ENCODE measurements at places on chromosomes 5 and 9.

- DNase-seq, result no peak
These were observed 91.4 kb downstream of the TMEM167A start for GRCh38 chr5:82985763-82986162.

DNA sequence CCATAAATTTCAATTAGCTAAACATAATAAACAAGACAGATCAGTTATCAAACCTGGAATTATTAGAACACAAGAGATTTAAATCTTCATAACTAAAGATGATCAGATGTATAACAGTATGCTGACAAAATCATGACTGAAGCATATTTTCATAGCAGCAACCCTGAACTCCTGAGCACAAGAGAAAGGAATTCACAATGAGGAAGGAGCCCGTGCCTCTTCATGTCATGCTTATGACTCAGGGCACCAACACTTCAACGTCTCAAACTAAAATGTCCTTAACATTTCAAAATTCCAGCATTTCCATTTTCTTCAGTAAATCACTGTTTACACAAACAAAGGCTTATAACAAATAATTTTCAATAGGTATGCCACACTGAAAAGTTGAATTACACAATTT is 6.7 kb downstream of the AP3B1 start:
- no peak for DNase-seq

DNA sequence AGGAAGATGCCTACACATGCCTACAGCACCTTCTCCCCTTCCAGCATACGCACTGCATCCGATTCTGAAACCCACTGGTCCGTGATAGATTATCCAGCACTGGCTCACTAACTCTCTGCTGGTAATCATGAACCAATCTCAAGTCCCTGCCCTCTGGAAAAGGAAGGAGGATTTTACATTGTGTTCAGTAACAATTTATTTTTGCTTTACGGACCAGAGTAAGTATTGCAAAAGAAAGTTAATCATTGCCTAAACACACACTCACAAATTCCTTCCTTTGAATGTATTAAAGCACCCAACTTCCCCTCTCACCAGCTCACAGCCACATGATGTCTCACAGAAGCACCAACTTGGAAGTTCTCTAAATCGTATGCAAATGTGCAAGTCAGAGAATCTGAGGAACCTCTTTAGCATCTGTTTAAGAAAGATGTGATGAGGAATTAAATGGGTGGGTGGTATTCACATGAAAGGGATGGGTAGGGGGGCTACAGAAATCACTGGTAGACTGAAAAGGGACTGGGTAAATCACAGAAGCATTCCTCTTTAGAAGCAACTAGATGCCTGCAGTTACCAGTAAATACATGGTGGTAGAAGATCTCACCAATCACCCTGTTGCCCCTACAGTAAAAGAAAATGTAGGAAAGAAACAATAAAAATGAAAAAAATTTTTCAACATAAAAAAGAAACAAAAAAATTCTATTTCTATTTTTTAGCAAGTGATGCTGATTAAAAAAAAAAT is 8.4 kb downstream of the GNAQ start:
- no peak for DNase-seq

GRCh38 chr5:4703931-4704458 is 436.1 kb upstream of the ADAMTS16 start:
- no peak for DNase-seq

DNA sequence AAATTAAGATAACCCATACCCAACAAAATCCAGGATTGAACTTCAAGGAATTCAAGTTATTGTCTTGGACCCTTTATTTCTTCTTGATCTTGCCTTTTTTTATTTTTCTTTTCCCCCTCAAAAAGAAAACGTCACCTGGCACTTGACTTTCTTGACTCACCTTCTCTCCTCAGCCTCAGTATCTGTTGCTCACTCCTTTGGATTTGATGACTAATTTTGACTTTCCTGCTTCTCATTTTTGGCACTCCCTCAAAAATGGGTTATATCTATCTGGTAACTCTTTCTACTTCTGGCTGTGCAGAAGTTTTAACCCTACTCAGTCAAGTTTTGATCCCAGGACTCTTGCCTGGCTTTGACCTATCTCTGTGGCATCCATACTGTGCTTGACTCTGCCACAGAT is 66.6 kb upstream of the SPATA31D4 start:
- no peak for DNase-seq

- DNase-seq, result no peak
These were observed 12.4 kb upstream of the SHC3 start for GRCh38 chr9:89191004-89191403.

DNA sequence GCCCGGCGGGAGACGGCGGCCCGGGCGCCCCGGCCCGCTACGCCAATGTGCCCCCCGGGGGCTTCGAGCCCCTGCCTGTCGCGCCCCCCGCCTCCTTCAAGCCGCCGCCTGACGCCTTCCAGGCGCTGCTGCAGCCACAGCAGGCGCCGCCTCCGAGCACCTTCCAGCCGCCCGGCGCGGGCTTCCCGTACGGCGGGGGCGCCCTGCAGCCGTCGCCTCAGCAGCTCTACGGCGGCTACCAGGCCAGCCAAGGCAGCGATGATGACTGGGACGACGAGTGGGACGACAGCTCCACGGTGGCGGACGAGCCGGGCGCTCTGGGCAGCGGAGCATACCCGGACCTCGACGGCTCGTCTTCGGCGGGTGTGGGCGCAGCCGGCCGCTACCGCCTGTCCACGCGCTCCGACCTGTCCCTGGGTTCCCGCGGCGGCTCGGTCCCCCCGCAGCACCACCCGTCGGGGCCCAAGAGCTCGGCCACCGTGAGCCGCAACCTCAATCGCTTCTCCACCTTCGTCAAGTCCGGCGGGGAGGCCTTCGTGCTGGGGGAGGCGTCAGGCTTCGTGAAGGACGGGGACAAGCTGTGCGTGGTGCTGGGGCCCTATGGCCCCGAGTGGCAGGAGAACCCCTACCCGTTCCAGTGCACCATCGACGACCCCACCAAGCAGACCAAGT is 723 bp downstream of the SNX18 start:
- DNase-seq, result peak; percentile 46

GRCh38 chr9:92359394-92359995 is 33.7 kb downstream of the CENPP start:
- DNase-seq, result no peak

DNA sequence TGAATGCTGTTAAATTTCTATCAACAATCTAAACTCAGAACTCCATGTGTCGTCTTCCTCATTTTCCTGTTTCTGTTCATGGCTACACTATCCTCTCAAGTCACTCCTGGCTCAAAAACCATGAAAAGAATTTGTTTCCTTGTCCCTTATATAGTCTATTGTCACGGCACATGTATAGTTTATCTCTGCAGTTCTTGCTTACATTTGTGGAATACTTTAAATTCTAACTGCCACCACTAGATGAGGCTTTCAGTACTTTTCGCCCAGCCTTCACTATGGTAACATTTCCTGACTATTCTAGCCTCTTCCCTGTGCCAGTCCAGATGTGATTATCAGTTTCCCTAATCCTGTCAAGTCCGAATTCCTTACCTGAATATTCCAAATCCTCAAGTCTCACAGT is 34.6 kb downstream of the PKD2L2 start:
- DNase-seq, result no peak

DNA sequence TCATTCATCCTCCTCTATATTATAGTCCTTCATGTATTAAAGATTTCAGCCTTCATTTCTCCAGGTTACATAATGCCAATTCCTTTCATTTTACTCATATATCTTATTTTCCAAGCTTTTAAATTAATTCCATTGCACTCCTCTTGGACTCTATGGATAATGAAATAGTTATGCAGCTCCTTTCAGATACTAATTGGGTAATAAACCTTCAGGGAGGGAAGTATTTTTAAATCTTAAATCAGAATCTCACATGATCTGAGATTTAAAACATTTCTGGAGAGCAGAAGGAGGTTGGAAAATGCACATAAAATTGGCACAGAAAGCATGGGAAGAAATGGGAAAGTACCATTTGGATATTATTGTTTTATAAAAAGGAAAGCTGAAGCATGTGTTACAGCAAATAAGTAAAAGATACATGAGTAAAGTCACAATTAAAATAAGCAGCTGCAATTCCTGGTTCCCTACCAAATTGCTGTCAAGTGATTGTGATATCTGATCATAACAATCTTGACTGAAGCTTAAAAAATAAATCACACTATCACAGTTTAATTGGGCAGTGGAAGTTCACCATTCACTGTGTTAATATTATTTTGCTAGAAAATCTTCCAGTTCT is 257.9 kb upstream of the NREP start:
- DNase-seq, result no peak

DNA sequence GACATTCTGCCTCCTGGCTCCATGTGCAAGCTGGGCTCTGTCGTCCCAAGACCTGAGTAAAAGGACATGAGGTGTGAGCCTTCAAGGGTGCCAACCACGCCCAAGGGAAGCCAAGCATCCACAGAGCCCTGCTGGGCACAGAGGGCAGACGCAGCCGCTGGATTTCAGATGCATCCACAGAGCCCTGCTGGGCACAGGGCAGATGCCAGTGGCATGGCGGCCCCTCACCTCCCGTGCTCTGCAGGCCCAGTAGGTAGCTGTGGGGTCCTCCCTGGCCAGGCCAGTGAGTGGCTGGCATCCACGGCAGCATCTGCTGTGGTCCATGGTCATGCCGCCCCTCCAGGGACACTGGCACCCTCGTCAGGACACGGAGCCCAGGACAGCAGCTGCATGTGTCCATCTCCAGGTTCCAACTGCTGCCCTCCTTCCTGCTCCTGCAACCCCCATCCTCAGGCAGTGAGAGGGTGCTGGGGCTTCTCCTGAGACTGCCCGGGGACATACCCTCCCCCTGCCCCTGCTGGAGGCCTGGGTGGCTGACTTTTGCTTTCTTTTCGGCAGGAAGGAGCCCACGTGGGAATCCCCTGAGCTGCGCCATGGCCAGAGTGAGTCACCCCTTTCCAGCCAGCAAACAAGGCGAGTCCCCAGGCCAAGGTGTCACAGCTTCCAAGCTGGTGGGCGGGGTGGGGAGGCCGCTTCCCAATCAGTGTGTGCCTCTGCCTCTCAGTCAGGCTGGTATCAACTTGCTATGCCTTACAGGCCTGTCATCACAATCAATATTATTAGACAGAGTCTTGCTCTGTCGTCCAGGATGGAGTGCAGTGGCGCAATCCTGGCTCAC is 4.0 kb upstream of the TRAF2 start:
- no peak for DNase-seq

DNA sequence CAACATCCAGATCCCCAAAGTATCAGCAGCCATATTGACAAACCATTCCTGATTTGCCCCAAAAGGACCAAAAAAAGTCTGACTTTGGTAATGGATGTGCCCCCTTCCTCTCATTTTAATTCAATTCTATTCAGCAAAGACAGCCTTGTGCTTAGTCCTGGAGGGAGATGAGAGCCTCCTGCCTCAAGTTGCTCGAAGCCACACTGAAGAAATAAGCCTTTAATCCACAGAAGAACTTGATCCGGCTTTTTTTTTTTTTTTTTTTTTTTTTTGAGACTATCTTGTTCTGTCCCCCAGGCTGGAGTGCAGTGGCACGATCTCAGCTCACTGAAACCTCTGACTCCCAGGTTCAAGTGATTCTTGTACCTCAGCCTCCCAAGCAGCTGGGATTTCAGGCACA is 8.4 kb upstream of the PAX5 start:
- no peak for DNase-seq

DNA sequence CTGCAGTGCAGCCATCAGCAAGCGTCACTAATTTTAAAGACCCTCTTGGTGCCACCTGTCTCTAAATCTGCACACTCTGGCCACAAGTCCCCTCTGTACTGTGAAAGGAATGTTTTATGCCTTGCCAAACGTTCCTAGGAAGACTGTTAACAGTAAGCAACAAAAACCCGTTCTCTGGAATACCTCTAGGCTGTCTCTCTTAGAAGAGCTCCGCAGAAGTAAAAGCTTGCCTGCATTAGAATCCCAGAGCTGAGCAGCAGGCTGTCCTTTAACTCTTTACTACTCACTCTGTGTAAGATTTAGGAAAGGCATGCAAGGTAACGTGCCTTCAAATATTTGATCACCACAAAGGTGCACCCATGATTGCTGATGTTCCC is 53.9 kb upstream of the C9orf72 start:
- DNase-seq, result no peak

DNA sequence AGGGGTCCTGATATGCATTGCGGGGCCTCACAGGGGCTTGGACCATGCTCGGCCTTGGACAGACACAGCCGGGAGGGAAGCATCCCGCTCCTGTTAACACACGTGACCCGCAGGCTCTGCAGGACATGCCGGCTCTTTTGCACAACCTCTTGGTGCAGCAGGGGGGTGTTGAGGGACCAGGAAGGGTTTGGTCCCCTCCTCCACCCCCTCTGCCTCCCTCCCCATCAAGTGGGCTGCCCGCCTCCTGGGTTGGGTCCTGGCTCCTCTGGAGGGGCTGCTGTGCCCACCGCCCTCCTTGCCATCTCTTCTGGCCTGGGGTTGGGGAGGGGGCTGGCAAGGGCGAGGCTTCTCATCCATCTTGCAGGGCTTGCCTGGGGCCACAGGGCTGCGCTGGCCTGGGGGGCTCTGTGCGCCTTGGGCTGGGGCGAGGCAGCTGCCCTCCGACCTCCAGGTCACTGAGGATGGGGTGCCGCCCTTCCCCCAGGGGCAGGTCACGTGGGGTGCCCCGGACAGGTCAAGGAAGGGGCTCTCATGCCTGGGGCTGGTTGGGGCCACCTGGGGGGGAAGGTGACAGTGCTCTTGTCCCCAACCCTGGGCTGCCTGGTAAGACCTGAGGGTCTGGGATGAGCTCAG is 16.8 kb upstream of the SLC9A3 start:
- no peak for DNase-seq

- no peak for DNase-seq
These were observed 9.8 kb upstream of the ERAP1 start for GRCh38 chr5:96817506-96817905.

DNA sequence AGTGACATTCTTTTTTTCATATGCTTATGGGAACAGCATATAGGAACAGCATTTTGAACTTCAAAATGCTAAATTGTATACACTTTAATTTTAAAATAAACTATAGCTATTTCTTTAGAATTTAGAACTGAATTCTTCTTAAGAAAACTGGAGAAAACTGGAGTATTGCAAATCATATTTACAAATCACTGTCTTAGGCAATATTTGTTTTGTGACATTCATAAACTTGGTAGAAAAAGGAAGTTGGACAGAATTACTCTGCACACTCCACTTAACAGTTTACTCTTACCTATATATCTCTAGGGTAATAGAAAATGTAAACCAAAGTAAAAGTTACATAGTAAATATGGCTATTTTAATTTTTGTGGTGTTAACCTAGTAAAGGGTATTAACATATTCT is 3.1 kb downstream of the DMRTA1 start:
- DNase-seq, result no peak

- DNase-seq, result no peak
These were observed 234.6 kb downstream of the CAAP1 start for GRCh38 chr9:26657958-26658357.

GRCh38 chr9:136484153-136485048 is 1.6 kb upstream of the SEC16A start:
- peak; percentile 49 for DNase-seq

DNA sequence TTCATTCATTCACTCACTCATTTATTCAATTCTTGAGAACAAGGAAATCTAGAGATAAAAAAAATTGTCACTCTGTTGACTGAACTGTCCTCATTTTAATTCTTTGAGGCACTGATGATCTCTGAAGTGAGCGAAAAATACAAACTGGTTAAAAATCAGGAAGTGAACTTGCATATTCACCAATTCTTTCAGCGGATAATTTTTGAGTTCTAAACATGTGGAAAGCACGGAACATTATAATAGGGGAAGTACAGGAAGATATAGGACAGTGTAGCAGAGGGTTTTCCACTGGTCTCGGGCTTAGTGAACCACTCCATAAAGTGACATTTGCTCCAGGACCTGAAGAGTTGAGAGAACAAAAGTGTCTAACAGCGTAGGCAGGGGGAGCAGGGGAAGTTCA is 169.5 kb downstream of the TLR4 start:
- DNase-seq, result no peak

GRCh38 chr9:14173713-14174112 is 140.2 kb downstream of the NFIB start:
- no peak for DNase-seq
